AG08396 (cell line): ENCODE measurements at places on chromosomes 3 and 15.

DNA sequence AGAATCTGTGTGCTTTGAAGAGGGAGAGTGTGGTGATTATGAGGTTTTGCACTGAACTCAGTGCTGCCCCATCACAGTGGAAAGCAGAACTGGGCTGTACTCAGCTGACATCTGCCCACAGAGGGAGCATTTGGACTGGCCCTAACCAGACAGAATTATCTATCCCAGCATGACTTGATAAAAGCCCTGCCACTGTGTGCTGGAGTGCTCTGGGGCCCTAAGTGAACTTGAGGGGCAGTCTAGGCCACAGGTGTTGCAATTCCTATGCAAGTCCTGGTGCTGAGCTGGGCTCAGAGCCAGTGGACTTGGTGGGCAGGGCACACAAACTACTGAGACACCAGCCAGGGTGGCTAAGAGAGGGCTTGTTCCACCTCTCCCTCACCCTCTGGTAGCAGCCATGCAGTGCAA is 269.2 kb upstream of the CTNNB1 start:
- no peak for DNase-seq

DNA sequence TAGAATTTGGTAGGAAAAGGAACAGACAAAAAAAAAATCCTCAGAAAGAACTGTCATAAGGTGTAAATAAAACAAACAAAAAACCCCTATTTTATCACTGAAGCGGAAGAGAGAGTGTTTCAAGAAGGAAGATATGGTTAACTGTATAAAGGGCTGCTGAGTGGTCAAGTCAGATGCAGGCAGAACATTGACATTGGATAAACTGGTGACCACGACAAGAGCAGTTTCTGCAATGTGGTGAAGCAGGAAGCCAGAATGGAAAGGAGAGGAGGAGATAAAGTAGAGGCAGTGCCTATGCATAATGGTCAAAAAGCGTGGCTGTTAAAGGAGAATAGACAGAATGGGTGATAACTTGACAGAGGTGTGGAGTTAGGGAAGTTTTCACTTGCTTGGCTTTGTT is 75.3 kb downstream of the CYP19A1 start:
- DNase-seq: no peak

- DNase-seq: no peak
Observed at GRCh38 chr3:140051019-140051957, 116.3 kb downstream of the CLSTN2 start.

DNA sequence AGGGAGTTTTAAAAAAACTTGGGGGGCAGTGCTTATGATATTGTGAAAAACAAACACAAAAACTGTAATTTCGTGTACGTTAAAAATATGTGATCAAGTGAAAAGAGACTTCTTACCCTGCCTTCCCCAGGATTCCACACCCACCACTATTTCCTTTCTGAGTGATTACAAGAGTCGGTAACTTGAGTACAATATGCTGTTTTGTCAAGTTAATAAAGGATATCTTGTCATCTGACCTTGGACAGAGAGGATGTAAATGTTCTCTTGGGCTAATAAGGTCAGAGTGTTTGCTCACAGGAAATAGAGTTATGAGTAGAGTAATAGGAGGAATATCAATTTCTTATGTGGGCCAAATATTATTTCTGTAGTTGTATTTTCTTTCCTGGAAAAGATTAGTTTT is 68.1 kb downstream of the NOX5 start:
- DNase-seq: no peak

DNA sequence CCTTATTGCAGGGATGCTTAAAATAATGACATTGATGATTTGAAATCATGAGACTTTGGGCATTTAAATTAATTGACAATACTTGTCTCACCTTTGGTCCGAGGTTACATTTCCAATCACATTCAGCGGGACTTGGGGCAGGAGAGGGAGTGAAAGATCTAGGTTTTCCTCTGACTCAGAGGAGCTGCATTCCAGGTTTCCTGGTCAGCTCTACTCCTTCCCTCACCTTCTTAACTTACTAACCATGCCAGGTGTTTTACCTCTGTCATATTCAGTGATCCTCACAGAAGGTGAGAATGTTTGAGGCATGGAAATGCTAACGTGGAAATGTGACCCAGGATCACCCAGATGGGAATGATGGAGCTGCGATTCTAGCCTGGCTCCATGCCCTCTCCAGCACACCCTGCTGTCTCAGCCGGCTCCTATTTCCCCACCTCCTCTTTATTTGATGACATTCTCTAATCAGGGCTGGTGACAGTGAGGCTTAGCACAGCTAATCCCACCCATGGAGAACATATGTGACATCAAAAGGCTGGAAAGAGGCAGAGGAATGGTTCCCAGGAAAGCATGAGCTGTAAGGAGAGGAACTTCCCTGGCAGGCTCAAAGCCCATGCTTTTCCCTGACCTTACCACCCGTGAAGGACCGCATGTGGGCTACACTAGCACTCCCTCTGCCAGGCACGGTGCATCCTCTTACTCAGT is 38.7 kb downstream of the THSD4 start:
- DNase-seq: no peak

DNA sequence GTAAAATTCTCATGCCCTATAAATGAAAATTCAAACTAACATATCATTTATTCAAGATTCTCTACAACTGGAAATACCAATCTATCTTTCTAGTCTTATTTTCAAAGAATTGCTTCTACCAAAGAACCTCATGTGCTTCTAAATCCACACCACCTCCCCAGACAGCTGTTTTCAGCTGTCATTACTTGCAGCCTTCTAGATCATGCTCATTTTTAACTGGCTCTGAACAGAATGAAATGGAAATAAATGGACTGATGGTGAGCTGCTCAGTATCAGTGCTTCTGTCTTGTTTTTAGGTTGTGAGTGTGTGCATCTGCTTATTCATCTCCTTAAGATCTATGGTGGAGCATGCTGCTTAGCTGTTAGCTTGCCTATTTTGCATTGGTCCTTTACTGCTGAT is 29.4 kb downstream of the GOLGB1 start:
- DNase-seq: no peak

DNA sequence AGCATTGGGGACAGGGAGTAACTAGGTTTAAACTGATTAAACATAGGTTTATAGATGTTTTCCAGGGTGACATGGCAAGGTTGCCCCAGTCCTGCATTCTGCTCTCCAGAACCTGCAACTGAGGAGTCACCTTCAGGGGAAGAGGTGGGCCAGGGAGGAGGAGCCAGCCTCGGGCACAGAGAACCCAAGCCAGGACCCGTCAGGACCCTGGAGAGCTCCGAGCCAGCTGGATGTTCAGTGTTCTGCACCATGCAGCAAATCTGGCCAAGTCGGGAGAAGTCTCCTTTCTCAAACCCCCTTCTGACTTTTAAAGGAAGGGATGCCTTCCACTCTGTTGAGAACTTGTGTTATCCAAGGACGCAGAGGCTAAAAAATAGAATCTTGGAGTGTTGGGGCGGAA is 62.1 kb upstream of the SLC6A11 start:
- peak; percentile 71 for DNase-seq

- no peak for DNase-seq
Observed at GRCh38 chr3:175941352-175941751, 1082.2 kb downstream of the NAALADL2 start.

- no peak for DNase-seq
Observed at GRCh38 chr3:43523454-43524053, 98.3 kb downstream of the ANO10 start.

DNA sequence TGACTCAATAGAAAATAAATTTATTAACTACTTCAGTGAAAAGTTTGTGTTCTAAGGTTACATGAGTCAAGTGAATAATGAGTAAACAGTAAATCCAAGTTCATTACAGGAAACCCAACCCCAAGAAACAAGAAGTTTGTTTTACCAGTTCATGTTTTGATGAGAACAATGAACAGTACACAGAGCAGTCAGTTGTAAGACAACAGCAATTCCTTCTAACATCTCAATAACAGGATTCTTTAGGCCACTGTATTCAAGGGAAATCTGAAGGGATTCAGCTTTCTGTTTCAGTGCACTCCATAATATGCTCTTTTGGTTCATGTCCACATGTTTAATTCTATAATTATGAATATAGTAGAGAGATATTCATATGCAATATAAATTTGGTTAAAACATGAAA is 18.4 kb downstream of the ATR start:
- no peak for DNase-seq

DNA sequence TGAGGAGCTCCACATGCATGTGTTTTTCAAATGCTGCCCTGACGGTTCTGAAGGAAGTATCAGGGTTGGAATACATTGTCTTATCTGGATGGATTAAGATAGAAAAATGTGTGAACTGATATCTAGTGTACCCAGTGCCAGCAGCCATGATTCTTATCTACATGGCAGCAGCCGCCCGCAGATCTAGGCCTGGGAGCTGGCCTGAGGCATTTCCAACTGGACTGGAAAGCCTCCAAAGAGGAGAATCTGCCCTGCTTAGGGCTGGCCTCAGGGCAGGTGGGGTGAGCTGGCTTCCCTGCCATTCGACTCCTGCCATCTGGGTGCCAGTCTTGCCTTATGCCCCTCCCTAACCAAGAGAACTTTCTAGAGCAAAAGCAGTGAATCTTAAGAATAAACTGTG is 125.8 kb downstream of the SSR3 start:
- no peak for DNase-seq

GRCh38 chr3:64319391-64319790 is 94.1 kb upstream of the PRICKLE2 start:
- DNase-seq: no peak

DNA sequence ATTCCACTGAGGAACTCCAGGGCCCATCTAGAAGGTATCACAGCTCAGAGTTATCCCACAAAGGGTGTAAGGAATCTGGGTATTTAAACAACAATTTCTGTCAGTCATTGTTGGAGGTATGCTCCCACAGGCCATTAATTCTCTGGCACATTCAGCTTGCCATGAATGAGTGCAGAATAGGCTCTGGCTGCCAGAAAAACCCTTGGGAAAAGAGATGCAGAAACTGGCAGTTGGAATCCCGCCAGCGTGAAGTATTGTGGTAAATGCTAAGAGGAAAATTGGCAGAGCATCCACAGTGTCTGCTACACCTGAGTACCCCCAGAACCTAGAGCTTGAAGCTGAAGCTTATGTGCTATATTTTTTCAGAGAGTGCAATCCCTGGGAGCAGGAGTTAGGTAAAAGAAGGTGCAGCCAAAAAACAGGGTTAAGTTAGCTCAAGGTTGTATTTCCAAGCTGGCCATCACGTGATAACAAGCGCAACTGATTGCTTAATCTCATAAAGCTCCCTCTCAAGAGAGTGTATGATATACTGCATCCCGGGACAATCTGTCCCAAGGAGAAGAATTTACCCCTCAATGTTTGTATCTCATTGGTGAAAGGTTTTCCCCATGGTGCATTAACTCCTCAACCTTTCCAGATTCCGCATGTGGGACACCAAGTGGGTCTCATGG is 94.2 kb upstream of the ACP3 start:
- DNase-seq: no peak

- peak; percentile 83 for DNase-seq
Observed at GRCh38 chr3:12405432-12406272, 78.6 kb upstream of the TSEN2 start.
